ENCODE measurements at places on chromosomes 5 and 9.

- no peak for DNase-seq
These were observed 159.2 kb upstream of the WWC1 start for GRCh38 chr5:168132241-168132641.

DNA sequence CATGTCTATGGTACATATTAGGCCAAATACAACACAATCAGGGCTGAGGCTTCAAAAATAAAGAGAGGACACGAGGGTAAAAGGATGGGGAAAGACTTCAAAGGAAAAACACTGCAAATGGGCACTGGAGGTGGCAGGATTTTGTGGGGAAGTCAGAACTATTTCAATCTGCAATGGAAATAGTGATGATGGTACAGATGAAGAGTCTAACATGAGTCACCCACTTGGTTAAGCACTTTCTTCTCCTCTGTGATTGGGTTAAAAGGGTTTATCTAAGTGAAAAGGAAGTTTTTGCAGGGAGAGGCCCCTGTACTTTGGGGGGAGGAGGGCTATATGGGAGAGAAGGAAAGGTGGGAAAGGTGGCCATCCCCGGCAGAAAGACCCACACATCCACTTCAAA lies 4.5 kb upstream of the SH3GL2 start:
- DNase-seq: no peak

DNA sequence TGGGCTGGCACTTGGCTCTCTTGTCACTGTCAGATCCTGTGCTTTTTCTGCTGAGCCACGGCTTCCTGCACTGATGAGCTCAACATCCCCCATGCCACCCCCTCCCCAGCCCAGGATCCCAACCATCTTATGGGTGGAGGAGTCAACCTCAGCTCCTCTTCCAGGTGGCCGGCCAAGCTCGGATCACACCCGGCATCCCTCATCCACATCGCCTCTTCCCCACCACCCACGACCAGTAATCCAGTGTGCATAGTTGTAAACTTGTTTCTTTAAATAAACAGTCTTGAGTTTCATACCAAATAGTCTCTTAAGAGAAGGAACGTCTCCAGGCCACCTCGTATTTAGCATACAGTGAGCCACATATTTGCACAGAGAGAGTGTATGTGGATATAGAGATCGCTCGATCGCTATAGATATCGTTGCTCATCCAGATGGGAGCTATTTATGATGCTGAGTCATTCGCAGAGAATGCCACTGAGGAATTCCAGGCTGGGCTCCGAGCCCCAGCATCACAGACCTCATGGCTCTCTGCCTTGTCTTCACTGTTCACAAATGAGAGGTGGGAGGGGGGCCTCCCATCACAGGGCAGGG lies 61.8 kb upstream of the CPLX2 start:
- no peak for DNase-seq

GRCh38 chr9:5978523-5978922 lies 36.9 kb downstream of the RANBP6 start:
- no peak for DNase-seq

Measured in central memory CD4-positive, alpha-beta T cell (primary cell).